GM12891 (cell line): ENCODE measurements at places on chromosomes 1 and 21.

GRCh38 chr1:221727146-221728036, 14.5 kb downstream of the DUSP10 start:
- no peak for DNase-seq

- DNase-seq = no peak
Measured at GRCh38 chr1:196910215-196910614, 22.4 kb downstream of the CFHR4 start.

DNA sequence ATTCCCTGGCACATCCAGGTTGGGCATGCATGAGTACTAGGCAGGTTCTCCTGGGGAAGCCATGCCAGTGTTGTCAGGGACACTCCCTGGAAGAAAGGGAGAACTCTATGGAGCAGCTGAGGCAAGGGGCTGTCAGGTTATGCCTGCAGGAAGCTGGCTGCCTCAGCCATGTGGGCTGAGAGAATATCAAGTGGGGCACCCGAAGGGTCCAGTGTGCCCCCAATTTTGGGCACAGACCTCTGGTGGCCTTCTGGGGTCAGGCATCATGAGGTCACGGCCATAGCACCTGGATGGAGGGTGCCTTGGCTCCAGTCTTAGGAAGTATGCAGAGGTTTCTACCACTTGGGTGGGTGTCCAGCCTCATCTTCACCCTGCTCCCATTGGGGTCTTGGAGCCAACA, 2.6 kb downstream of the CSF3R start:
- DNase-seq = no peak

- DNase-seq = no peak
Measured at GRCh38 chr1:33060579-33061083, 20.3 kb upstream of the AZIN2 start.

DNA sequence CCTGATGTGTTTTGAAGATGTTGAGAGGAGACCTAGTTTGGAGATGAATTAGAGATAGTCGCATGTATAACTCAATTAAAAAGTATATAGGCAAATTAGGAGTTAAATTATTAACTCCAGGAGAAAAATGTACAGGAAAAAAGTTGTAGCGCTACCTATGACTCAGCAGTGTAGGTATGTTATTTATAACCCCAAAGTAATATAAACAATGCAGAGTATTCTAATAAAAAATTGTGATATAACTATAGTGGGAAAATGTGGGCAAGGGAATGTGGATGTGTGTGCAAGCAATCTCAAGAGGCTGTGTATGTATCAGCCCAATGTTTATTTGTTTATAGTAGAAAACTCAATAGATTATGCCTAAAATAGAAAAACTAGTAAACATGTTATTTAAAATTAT, 144.5 kb downstream of the BRINP2 start:
- no peak for DNase-seq

- DNase-seq = no peak
Measured at GRCh38 chr1:235972311-235972689, 92.6 kb downstream of the NID1 start.

DNA sequence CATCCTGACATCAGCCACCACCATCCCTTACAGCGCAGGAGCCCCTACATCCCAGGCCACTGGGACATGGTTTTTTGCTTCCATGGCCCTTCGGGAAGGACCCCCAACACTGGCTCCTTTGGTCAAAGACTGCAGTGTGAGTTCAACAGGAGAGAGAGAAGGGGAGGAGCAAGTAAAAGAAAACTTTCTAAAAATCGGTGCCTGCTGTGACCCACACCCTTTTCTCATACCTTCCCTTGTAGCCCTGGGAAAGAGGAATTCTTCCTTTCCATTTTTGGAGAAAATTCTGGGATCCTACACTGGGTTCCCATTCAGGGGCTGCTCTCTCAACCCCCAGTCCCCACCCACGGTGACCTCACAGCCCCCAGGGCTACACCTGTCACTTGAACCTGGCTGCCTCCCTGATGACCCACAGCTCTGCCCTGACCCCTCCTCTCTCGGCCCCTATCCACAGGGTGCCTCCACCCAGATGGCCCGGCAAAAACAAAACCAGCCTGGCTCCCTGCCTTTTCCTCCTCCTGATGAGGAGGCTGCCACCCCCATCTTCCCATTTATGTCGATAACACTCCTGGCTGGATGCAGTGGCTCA, 7.6 kb downstream of the PADI4 start:
- no peak for DNase-seq

DNA sequence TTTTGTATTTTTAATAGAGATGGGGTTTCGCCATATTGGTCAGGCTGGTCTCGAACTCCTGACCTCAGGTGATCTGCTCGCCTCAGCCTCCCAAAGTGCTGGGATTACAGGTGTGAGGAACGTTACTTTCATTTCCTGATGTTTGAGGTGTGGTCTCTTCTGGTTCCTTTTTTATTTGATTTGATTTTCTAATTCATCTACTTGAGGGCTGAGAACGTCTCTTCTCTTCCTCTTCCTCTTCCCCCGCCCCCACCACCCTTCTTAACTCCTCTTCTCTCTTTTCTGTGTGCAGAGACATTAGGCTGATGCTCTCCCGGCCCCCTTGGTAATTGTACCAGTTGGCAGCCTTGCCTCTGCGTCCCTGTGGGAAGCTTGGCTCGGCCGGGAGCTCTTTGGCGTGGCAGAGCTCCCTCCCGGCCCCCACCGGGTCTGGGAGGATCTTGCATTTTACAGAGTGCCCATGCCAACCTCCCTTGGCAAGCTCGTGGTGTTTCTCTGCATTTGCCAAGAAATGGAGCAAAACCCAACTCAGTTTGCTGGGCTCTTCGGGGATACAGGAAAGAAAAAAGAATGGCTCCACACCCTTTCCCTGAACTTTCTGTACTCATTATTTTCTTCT, 19.9 kb downstream of the CRYAA start:
- DNase-seq = no peak

DNA sequence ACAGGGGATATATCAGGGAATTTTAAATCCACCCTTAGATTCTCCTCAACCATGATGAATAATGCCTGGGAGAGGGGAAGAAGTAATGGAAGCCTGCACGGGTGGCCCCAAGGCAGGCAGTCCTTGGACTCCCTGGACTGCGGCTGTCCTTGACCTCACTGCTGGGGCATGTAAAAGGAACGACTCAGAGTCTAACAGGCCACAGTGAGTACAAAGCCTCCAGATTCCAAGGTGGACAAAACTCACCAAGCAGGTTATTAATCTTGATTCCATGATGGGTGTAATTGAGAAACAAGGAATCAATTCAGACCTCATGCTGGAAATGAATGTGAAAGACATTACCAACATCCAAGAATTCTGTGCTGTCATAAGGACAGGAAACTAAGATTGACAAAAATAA, 13.0 kb upstream of the ARHGAP29 start:
- no peak for DNase-seq

DNA sequence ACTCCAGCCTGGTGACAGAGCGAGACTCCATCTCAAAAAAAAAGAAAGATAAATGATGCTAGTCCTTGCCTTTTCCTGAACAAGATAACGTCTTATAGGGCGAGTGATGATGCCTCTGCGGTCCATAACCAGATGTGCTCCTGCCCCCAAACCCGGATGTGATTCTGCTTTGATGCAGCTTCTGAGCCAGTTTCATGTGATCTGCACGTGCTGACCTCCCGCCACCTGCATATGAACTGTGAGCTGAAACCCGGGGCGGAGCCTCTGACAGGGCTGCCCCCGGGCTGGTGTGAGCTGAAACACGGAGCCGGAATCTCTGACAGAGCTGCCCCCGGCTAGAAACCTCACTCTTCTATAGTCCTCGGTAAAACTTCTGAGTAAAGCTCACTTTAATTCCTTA, 1.3 kb downstream of the KRTAP12-4 start:
- DNase-seq = no peak

- no peak for DNase-seq
Measured at GRCh38 chr1:56301791-56302190, 277.6 kb downstream of the PLPP3 start.

GRCh38 chr1:165456861-165457260, 11.9 kb upstream of the RXRG start:
- no peak for DNase-seq

DNA sequence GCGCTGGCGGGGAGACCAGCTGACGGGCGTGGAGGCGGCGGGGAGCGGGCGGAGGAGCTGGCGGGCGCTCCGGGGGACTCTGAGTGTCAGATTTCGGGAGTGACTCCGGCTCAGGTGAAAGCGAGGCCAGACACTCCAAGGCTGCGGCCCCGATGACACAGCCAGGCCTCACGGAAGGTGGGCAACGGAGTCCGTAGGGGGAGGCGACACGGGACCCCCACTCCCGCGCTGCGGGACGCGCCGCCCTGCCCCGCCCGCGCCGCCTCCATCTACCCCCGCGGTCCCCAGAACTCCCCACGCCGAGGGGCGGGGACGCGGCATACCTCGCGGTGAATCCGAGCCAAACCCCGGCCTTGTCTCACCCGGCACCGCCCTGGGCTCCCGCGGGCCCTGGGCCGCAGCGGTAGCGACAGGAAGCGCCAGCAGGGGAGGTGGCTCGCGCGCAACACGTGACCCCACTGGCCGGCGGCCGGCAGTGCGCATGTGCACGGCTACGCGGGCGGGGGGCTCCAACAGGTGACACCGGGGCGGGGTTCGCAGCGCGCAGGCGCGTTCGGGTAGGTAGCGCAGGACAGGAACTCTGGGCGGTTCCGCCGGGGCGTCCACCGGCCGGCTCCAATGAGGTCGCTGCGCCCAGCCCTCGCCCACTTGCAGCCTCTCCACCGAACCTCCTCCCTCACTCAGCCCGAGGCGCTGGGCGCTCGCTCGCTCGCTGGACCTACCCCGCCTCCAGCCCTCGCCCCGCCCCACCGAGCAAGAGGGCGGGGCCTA, at the start of gene CC2D1B:
TSS of gene CC2D1B (minus strand) at position 460 of the 771 bp plus-strand sequence. CDS start 1,585 bp downstream, outside the sequence.
- DNase-seq = peak; percentile 97

DNA sequence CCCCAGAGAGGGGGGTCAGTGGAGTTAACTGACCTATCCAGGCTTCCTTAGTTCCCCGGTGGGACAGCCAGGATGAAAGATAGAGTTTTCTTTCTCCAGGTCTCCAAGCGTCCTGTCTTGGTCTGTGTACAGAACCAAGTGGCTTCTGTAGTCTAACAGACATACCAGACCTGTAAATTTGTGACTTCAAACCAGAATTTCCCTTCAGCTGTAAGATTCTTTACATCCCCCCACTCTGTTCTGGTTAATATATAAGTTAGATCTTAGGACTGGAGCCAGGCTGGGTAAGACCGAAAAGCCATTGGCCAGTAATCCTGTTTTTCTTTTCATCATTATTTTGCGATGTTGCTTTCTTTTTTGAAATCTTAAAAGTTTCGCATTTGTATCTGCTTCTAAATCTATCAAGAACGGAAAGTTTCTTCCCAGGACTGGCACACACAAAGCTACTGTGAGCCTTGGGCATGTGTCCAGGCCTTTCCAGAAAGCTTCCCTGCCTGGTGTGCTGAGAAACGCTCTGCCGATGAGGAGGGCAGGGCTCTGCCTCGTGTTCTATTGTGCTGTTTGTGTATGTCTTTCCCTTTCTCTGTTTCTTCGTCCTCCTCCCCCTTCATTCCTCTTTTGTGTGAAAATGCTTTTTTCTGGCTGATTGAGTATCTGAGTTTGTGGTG, 72.3 kb downstream of the RGL1 start:
- no peak for DNase-seq

DNA sequence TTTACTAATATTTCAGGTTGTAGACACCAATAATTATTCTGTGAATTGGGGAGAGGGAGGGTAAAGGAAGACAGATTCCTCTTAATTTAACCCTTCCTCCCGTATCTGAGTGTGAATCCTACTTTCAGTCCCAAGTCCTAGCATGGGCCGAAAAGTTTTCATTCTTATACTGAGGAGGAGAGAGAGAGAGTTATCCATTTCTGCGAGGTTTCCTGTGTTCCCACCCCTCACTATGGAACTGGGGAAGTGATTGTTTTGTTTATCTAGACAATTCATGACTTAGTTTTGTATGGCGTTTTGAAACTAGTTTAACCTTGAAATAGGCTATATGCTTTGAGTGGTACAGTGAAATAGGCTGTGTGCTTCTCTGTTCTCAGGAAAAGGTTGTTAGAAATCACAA, 134.0 kb upstream of the DPYD start:
- no peak for DNase-seq

GRCh38 chr1:27090911-27091310, 64.0 kb downstream of the SLC9A1 start:
- DNase-seq = no peak

DNA sequence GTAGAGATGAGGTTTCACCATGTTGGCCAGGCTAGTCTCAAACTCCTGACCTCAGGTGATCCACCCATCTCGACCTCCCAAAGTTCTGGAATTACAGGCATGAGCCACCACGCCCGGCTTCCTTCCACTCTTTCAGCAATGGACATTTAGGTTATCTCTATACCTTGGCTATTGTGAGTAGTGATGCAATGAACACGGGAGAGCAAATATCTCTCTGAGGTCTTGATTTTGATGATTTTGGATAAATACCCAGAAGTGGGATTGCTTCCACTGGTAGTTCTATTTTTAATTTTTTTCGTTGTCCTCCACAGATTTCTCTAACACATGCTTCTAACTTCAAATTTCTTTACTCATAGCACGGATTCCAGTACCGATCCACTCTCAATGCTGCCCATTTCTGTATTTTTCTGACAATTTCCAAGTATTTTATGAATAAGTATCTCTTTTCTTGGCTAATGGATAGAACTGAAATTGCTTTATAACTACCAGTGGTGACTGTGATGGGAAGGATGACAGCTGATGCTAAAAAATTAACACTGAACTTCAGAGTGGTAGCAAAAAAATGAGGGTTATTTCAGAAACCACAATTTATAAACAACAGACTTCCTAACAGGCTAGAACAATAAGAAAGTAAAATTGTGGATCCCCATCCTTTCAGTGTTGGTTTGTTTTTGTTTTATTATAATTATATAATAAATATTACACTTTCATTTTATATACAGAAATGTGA, 327.5 kb upstream of the RUNX1 start:
- no peak for DNase-seq

DNA sequence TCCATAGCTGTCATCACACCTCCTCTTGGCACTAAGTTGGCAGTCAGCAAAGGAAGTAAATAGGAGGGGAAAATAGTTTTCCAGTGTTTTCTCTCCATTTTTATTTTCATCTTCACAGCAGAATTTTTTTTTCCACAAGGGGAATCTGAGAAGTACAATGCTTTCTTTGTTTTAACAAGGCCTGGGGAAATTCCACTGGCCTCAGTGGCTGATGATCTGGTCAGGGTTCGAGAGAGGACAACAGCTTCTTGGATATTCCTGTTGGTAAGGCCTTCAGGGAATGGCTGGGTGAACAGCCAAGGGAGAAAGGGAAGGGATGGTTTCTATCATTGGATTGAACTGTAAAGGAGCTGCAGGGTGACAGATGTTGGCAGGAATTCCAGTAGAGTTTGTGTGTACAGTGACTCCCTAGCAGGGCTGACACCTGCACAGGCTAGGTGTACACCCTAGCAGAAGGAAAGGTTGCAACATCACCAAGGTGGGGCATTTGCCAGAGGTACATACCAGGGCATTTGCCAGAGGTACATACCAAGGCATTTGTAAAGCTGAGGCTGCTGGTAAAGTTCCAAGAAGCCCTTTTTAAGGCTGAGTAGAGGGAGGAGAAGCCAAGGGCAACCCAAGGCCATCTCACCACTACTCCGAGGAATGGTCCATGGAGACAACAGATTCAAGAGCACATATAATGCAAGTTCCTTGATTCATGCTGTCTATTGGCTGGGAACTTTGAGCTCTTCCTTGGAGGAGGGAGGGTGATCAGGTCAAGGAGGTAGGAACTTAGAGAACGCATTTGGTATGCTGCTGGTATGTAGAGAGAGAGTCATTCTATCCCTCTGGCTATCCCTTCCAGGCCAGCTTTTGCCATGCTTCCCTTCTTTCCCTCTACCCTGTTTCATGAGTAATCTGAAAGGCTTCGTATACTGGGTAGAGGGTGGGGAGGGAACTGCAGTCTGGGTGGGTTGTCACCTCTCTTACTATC, 3.1 kb downstream of the GJA5 start:
- DNase-seq = no peak

GRCh38 chr21:42353623-42354022, 2.8 kb upstream of the TFF2 start:
- no peak for DNase-seq

- no peak for DNase-seq
Measured at GRCh38 chr1:184085667-184086066, 34.1 kb downstream of the TSEN15 start.
